ENCODE measurements at places on chromosomes 1 and 21.

- no peak for DNase-seq
These were observed 27.7 kb downstream of the UCHL5 start for GRCh38 chr1:193031431-193031830.

- no peak for DNase-seq
These were observed 110.3 kb downstream of the DUSP10 start for GRCh38 chr1:221631556-221631955.

DNA sequence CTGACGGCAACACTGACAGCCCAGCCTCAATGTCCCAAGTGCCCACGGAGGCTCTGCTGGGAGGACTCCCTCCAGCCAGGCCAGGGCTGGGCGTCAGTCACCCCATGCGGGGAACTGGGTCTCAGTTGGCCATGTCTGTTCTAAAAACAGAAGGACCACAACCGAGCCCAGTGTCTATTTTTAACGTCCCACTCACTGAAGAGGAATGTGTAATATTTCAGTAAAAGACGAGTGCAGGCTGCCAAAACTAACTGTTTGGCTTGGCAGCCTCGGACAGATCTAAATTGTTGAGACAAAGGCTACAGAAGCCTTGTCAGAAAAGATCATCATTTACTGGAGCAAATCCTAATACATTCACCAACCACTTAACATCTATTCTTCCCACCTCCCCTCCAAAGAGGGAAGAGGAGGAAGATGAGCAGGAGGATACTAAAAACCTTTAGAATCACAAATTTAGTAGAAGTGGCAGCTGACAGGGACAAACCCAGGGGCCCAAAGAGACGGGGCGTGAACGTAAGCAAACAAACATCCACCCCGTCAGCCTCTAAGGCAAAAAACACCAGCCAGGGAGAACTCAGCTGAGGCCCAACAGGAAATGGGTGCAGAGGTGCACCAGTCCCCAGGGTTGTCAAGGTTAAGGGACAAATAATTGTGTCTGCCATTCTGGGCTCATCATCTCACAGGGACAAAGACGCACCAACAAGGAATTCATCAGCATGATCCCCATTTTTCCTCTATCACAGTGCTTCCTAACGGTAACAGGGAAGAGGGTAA is 18.7 kb downstream of the C1orf198 start:
- no peak for DNase-seq

DNA sequence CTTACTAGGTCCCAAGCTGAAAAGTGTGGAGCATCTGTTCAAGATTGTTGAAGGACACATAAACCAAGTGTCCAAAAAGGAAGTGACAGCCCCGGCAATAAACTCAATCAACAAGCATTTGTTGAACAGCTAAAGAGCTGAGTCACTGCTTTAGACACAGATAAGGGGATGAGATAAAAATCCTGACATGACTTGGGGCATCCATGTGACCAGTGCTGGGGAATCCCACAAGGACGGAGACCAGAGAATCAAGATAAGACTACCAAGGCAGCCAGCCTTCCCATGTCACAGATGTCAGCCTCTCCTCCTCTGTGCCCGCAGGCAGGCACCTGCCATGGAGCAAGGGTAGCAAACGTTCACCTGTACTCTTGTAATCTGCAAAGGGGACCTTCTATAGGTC is 118.6 kb upstream of the KAZN start:
- DNase-seq, result no peak

- DNase-seq, result no peak
These were observed 31.9 kb upstream of the FCGR2A start for GRCh38 chr1:161473348-161473747.

DNA sequence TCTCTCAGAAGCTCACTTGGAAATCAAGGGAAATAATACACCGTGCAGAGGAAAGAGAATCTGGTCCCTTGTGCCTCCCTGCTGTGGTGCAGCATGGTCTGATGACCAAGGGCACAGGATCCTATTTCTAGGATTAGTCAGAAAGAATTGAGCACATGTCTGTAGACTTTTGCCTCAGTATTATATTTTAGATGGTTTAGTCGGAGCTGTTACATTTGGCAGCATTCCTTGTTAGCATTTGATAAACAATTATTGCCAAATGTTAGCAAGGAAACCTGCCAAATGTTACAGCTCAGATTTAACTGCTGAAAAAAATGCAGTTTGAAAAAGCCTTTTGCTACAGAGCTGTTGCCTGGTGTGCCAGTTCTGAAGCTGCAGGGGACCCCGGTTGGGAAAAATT is 183.5 kb upstream of the DPYD start:
- DNase-seq, result no peak

GRCh38 chr21:45550522-45551210 is 8.4 kb upstream of the SLC19A1 start:
- no peak for DNase-seq

DNA sequence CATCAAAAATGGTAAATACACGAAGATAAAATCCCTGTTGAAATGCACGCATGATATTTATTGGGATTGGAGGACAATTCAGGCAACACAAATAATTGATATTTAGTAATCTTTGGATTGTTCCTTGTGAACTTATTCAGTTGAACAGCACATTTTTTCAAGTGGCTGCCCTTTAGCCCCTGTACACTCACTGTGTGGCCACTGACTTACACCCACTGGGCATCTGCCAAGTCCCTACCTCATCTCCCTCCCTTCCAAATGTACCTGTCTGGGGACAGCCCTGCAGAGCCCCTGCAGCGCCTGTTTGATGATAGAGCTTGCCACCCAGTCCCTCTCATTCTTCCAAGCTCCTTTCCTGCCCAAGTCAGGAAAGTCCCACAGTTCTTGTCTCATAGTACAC is 154.3 kb downstream of the GLUL start:
- no peak for DNase-seq

GRCh38 chr21:35561116-35561515 is 499.2 kb downstream of the SETD4 start:
- no peak for DNase-seq

GRCh38 chr1:240652549-240652948 is 40.6 kb upstream of the GREM2 start:
- DNase-seq, result no peak

DNA sequence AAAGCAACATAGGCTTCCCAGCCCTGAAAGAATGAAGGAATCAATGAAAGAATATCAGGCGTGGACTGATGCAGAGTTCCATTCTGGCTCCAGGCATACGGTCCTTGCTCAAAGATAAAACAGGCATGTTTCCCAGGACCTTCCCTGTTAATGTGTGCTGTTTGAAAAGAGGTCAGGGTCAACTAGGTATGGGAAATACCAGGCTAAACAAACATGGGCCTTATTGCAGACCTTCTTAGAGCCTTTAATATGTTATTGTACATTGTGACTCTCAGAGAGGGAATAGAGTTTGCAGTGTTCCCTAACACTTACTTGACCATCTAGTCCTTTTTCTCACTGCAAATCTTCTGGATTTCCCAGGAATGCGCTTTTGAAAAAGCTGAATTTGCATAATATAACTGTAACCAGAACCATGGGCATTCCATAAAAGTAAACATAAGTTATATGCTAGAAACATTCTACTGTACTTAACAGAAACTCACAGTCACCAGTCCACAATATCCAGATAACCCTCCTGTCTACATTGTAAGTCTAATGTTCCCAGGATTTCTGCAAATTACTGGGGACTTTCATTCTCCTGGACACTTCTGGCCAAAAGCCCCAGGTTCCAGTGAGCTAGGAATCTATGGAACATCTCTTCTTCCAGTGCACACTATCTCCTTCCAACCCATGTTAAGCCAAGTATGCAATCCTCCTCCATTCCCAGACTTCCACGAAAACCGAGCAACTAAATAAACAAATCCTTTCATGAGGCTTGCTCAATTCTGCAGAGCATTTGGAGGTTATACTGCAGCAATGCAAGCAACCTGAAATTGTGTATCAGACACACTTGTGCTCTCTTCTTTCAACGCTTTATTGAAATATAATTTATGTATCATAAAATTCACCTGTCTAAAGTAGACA is 486.6 kb downstream of the SETD4 start:
- DNase-seq, result no peak

GRCh38 chr1:167690053-167690452 is 31.7 kb upstream of the MPZL1 start:
- no peak for DNase-seq

DNA sequence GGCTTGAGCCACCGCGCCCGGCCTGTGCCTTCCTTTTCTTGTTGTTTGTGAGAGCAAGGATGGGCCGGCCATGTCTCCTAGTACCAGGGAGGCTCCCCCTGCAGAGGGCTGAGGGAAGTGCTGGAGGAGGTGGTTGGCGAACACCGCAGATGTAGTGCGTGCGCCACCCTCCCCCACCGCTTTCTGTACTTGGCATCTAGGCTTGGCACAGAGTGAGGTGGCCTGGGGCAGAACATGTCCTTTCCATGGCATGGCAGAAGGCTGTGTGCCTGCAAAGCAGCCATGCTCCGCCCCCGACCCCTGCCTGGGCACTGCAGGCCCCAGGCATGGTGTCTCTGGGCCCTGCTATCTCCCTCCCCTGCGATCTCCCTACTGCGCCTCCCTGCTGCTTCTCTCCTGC is 30.7 kb downstream of the ALPL start:
- no peak for DNase-seq

DNA sequence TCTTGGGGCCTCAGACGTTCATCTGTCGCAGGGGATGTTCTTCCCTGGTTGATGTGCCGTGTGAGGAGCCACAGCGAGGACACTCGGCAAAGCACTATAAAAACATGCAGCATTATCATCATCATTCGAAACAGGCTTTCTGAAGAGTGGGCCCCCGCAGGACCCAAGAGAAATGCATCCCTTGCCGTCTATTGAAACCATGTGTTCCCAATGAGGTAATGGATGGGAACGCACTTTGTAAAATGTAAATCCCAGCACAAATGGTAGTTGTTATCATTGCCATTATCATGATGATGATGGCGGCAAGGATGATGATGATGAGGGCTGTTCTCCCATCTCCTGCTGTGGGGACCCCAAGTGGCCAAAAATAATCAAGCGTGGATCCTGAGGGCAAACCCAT is 76.8 kb downstream of the GLIS1 start:
- no peak for DNase-seq

GRCh38 chr1:4171480-4172450 is 271.7 kb upstream of the C1orf174 start:
- DNase-seq, result no peak

DNA sequence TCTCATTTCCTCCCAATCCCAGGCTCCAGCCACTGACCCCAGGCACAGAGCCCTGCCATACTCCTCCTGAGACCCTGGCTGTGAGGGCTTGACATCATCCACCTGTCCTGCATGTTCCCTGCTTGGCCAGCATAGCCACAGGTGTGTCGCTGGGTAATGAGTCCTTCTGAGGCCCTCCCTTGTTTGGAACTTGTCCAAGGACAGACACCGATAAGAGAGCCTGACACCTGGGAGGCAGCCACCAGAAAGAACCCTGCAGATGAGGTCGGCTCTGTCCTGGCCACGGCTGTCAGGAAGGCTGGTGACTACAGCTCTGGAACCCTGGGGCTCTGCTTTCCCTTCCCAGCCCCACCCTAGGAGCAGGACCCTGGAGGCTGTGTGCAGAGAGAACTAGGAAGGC is 34.6 kb downstream of the TMEM63A start:
- no peak for DNase-seq

GRCh38 chr1:105664495-105664894 is 1392.0 kb upstream of the PRMT6 start:
- DNase-seq, result no peak

DNA sequence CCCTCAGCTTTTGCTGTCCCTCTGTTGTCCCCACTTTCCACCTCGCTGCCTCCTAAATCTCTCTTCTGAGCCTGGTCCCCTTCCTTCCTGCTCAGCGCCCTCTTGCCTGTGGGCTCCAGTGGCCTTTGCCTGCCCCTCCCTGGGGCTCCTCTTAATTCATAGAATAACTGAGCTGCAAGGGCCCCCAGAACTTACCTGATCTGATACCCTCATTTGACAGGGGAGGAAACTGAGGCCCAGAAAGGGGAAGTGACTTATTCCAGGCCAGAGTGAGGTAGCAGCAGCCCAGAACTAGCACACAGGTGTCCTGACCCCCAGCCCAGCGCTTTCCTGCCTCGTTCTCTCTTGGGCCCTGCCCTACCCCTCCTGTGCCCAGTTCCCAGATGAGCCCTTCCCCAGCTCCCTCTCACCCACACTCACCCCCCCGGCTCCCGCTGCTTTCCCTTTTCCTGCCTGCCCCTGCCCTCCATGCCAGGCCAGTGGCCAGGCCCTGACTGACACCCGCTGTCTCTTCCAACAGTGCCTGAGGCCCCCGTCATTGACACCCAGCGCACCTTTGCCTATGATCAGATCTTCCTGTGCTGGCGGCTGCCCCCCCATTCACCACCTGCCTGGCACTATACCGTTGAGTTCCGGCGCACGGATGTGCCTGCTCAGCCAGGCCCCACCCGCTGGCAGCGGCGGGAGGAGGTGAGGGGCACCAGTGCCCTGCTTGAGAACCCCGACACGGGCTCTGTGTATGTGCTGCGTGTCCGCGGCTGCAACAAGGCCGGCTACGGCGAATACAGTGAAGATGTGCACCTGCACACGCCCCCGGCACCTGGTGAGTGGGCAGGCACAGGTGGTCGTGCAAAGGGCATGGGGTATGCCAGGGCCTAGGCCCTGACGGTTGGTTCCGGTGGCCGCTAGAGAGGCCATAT is 5.7 kb downstream of the TRIM46 start:
- no peak for DNase-seq

GRCh38 chr1:204278958-204279357 is 65.2 kb upstream of the GOLT1A start:
- no peak for DNase-seq

- DNase-seq, result no peak
These were observed 59.8 kb upstream of the HAO2 start for GRCh38 chr1:119308806-119309205.

DNA sequence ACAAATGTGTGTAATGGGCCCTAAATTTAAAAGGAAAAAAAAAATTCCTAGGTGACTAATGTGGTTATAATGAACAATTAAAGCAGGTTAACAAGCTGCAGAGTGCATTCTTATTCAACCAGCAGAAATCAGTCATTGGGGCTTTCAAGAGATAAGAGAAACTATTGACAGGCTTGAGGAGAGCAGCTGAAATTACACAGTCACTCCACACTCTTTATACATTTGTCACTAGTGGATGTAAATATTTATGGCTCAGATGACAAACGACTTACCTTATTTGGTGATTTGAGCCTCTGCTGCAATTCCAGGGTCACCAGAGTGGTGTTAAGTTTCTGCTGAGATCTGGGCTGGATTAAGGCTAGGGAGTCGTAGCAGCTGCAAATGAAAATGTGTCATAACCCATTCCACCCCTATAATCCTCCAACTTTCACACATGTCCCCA is 896.3 kb downstream of the TTLL7 start:
- DNase-seq, result no peak
